ENCODE measurements at places on chromosomes 4 and X.

- DNase-seq = no peak
Measured at GRCh38 chrX:13897566-13897965, 80.7 kb upstream of the GPM6B start.

- DNase-seq = no peak
Measured at GRCh38 chr4:89957046-89957926, 62.6 kb downstream of the MMRN1 start.

- DNase-seq = no peak
Measured at GRCh38 chr4:112808001-112808400, 171.1 kb downstream of the LARP7 start.

GRCh38 chr4:114659386-114660008 lies 60.9 kb downstream of the UGT8 start:
- peak; percentile 33 for DNase-seq

DNA sequence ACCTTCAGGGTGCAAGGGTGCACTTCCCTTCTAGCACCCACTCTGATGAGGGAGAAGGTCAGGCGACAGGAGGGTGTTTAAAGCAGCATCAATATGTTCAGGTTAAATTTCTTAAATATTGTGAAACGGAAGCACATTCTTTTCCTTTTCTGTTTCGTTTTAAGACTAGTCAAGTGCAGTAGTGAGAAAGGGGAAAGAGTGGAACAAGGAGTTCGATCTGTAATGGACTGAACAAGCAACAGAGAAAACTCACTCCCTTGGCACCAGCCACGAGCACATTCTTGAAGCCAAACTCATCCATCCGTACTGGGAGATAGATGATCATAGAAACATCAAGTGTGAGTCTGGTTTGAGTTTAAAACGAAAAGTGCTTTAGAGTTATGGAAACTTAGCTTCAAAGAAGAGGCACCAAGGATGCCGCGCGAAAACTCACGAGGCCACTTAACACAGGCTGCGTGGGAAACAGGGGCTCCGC lies 815 bp downstream of the FAM53A start:
- DNase-seq = no peak

- no peak for DNase-seq
Measured at GRCh38 chr4:150126864-150127203, 48.6 kb downstream of the DCLK2 start.

- DNase-seq = no peak
Measured at GRCh38 chr4:70946939-70947338, 44.8 kb downstream of the MOB1B start.

Measured in NCI-H1417 treated with DMSO at 0.1 percent for 48 hours (cell line).